ENCODE measurements at places on chromosomes 1 and 21.
A peak's percentile ranks its signal among the peaks of the same experiment; 100 is the strongest.

- DNase-seq = peak; percentile 57
Measured at GRCh38 chr1:203504400-203505250, 10.7 kb downstream of the OPTC start.

DNA sequence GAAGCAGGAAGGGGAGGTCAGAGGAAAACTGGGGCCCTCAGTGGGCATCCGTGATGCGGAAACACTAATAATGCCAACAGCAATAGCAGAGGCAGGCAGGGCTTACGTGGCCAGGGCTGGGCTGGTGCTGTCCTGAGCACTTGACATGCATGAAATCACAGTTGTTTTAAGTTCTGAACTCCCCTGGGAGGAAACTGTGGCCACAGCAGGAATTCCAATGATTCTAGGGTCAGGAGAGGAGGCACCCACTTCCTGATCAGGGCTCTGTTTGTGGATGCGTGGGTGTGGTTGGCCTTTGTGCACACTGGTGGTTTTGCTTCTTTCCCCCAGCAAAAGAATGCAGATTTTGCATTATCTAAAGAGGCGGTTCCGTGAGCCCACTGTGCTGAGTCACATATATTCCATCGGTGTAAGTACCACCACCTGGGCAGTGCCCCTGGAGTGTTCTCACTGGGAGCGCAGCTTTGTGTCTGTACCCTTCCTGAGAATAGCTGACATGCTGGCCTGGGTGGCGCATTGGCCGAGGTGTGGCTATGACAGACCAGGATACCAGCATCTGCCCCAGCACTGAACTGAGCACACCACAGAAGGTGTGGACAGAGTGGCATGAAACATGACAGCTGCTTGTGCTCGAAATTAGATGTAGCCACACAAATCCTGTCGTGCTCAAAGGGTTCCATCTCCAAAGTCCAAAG is 71.0 kb downstream of the PDE9A start:
- no peak for DNase-seq

- DNase-seq = no peak
Measured at GRCh38 chr1:174426153-174426552, 21.6 kb upstream of the GPR52 start.

- DNase-seq = no peak
Measured at GRCh38 chr1:40899230-40899870, 37.2 kb upstream of the CITED4 start.

- no peak for DNase-seq
Measured at GRCh38 chr1:197920067-197920396, 2.9 kb downstream of the LHX9 start.

DNA sequence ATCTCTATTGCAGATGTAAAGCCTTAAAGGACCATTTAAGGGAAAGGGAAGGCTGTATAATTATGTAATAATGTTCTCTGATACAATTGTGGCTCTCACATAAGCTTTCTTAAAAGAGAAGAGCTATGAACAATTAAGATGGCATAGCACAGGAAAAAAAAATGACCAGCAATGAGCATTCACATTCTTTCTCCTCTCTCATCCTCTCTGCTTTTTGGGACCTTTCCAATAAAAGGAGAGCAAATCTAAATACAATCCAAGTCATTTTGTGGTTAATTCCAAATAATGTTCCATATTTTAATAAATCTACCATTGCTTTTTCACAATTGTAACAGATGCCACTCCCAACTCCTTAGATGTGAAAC is 23.5 kb downstream of the SMYD3 start:
- no peak for DNase-seq

- DNase-seq = no peak
Measured at GRCh38 chr1:119485201-119485600, 21.8 kb upstream of the HSD3B1 start.

DNA sequence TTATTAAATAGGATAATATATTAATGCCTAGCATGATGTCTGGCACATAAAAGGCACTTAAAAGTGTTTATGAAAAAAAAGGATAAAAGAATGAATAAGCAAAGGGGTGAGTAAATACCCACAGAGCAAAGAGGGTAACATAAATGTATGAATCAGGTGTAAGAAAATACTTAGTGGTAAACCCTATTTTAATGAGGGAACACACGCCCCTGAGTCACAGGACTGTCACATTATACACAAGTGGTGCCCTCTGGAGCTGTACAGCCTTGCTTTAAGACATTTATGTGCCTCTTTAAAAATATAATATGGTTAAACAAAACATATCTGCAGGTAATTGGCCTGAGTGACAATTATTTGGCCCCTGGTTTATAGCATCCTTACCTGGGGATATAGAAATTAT is 78.1 kb upstream of the PTBP2 start:
- DNase-seq = no peak

DNA sequence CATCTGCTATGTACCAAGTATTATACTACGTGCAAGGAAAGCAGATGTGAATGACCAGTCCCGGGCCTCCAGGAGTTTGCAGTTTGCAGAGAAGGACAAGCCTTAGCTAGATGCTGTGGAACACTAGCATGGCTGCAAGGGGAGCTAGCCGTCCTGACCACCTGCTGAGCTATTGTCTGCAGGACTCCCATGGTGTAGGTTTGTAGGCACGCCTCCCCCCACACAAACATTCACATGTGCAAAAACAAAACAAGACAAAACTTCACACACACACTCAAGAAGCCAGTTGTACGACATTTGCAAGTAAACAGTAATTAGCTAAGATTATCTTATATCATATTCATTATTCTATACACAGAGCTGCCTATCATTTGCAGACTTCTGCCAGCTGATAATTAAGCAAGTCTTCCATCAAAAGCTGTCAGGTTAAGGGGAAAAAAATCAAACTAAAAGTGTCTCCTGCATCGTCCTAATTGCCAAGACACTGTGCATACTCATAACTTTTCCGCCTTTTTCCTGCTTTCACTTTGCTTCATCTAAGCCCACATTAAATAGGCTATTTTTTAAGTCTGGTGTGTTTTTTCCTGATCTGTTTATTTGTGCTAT is 10.7 kb upstream of the HNRNPU start:
- DNase-seq = no peak

DNA sequence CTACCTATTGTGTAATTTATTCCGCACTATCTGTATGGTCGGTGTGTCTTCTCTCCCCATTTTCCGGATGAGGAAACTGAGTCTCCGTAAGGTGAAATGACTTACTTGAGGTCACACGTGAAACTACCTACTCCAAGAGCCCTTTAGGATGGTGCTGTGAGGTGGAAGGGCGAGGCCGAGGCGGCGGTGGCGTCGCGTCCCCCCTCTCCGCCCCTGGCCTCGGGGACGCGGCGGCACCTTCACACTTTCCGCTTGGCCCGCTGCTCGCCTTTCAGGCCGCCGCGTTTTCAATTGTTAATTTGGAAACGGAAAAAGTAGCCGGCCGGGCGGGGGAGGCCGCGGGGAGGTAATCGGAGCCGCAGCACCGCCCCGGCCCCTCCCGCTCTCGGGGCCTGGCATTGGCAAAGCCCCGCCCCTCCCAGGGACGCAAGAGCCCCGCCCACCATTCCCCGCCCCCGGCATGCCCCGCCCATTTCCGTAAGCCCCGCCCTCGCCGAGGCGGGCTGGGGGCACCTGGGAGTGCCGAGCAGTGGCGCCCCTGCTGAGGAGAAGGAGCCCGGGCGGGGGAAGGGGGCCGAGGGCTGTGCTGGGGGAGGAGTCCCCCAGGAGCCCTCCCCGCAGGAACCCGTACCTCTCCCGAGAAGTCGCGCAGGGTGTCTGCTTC is 18.6 kb downstream of the KCNQ4 start:
- DNase-seq = peak; percentile 87

DNA sequence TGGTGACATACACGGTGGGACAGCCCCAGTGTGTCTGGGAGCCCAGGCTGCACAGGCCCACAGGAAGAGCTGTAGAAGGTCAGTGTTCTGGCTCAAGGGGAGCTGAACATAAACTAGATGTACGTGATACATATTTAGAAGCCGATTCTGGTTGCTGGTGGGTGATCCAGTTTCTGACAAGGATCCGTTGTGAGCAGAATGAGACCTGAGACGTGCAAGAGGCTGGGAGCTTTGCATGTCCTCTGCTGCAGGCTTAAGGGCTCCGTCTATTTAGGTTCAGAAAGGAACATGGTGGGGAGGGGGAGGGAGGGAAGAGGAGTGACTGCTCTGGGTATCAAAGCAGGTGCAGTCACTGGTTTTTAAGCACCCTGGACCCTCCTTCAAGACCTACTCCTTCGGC is 18.6 kb downstream of the LRRC38 start:
- no peak for DNase-seq

DNA sequence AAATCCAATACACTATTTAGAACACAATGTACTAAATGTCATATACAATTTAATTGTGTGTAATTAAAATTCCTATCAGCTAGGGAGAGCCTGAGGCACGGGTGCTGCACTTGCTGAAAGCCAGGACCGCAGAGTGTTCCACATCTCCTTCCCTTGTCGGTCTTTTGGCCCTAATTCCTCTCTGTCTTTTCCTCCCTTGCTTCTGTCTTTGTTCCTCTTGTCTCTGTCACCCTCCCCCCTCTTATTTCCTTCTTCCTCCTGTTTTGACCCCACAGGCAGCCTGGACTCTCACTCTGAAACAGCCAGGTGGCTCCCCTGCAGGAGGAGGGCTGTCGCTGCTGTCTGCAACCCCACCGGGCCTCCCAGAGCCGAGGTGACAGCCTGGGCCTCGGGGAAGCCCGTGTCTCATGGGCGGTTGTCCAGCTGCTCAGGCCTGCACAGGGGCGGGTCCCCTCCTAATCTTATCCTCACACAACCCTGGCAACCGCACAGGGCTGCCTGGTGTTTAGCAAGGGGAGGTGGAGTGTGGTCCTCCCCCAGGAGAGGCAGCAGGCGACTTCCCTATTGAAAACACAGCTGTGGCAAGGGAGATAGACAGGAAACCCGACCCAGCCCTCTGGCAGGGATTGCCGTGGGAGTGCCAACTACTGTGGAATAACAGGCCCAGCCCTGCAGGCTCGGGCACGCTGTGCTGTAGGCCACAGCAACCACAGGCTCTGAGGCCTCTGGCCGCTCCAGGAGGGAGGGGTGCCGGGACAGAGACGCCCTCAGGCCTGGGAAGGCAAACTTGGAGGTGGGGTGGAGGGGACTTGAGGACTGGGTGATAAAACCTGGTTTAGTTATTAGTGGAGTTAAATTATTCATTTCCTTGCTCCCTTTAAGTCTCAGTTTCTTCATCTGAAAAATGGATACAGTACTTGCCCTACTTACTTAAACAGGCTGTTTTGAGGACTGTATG is 68.8 kb upstream of the WDR26 start:
- DNase-seq = peak; percentile 20

DNA sequence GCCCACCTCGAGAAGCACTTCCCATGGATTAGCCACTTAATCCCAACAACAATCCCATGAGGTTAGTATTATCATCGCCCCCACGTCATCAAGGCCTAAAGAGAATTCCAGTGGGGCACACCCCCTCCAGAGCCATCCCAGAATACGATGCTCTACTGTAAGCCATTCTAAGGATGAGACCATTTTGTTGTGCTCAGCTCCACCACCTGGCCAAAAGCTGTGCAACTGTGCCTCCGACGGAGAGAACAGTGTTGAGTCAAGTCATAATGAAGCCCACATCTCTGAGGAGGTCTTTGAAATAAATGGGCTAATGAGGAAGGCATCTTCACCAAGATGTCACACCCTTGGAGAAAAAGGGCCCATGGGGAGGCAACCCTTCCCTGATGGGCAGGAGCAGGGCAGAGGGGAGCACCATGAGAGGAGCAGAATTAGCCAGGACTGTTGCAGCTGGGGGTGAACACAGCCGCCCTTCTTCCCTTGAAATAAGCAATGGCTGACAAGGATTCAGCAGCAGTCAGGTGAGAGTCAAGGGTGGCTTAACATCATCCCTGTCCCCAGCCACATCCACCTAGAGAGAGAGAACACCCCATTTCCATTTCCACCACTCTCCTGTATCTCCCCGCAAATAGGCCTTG is 14.6 kb downstream of the SYF2 start:
- DNase-seq = no peak

GRCh38 chr1:35572296-35572695 is 818 bp upstream of the TFAP2E start:
- no peak for DNase-seq

- no peak for DNase-seq
Measured at GRCh38 chr1:244557565-244557964, 95.4 kb upstream of the DESI2 start.

- DNase-seq = no peak
Measured at GRCh38 chr1:17297991-17298390, 10.0 kb upstream of the PADI4 start.

DNA sequence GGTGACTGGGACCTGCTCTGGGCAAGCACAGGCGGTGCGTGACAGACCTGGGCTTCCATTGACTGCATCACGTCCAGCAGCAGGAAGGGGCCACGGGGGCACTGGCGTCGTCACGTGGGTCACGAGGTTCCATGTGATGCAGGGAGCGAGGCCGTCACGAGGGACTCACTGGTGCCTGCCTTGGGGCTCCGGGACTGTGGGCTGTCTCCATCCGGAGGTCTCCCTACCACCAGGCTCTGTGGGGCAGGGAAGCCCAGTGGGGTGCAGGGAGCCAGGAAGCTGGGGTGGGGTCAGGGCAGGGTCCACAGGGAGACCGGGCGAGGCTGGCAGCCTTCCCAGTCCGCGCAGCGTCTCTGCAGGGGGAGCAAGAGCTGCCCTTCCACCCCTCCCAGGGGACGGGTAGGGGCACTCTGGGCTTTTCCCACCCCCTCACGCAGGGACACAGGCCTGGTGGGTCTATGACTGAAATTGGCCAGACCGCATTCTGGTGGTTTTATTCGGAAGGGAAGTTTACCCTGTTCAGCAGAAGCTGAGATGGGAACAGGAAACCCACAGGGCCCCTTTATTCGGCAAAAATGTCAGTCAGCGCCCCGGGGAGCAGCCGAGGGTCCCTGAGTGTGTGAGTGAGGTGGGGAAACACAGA is 416 bp upstream of the TNFRSF14 start:
- DNase-seq = peak; percentile 84
